Left ventricle myocardium inferior (tissue), 1 donor: ENCODE measurements at places on chromosomes 4 and X. TPM values are rescaled to one million over a fixed set of nuclear protein-coding genes. Genes with fewer than 3 reads are reported as not detected.
A peak's percentile ranks its signal among the peaks of the same experiment; 100 is the strongest.

Gene TMEM156
- not detected for total RNA-seq

Gene MAGEA1
- not detected for total RNA-seq

Gene IL1RAPL2
- total RNA-seq: not detected

Gene MAGEA2
- total RNA-seq: not detected

- DNase-seq: no peak
- no peak overlapping the region for H3K4me3 ChIP-seq
- no peaks in the 10 kb centered on the region for H3K36me3 ChIP-seq
- no peak overlapping the region for H3K27ac ChIP-seq
- peaks cover 29% of the 10 kb centered on the region for H3K4me1 ChIP-seq
Measured at GRCh38 chr4:23232987-23233386, 540.2 kb downstream of the GBA3 start.

GRCh38 chr4:28772066-28772465 is 1911.4 kb downstream of the STIM2 start:
- no peak for DNase-seq
- H3K36me3 ChIP-seq: no peaks in the 10 kb centered on the region
- no peaks in the 10 kb centered on the region for H3K27me3 ChIP-seq
- peak overlapping the region; percentile 42 for H3K27ac ChIP-seq
- no peak overlapping the region for H3K4me3 ChIP-seq

GRCh38 chrX:134661295-134661694 is 3.0 kb upstream of the PLAC1 start:
- DNase-seq: no peak
- H3K4me3 ChIP-seq: no peak overlapping the region
- no peaks in the 10 kb centered on the region for H3K27me3 ChIP-seq

GRCh38 chrX:71191248-71191647 is 31.8 kb upstream of the GJB1 start:
- DNase-seq: no peak
- H3K36me3 ChIP-seq: no peaks in the 10 kb centered on the region
- no peaks in the 10 kb centered on the region for H3K4me1 ChIP-seq
- no peak overlapping the region for H3K4me3 ChIP-seq
- no peak overlapping the region for H3K27ac ChIP-seq
- no peaks in the 10 kb centered on the region for H3K27me3 ChIP-seq

DNA sequence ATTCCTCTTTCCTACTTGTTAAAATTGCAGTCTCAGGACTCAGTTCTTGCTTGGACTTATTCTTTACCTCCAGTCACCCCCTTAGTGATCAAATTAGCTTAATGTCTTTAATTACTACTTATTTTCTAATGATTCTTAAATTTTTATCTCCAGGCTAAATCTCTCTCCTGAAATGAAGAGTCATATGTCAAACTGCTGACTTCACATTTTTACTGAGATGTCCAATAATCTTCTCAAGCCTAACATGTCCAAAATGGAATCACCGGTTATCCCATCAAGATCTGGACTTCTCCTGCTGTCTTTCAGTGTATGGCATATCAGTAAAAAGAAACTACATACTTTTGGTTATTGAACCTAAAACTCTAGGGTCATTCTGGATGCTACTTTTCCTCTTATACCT is 332.3 kb upstream of the HTR2C start:
- no peaks in the 10 kb centered on the region for H3K36me3 ChIP-seq
- no peak for DNase-seq
- H3K27me3 ChIP-seq: no peaks in the 10 kb centered on the region
- H3K4me3 ChIP-seq: no peak overlapping the region
- no peak overlapping the region for H3K27ac ChIP-seq

GRCh38 chr4:102599455-102599854 is 98.3 kb downstream of the NFKB1 start:
- H3K27ac ChIP-seq: no peak overlapping the region
- no peak overlapping the region for H3K4me3 ChIP-seq
- no peaks in the 10 kb centered on the region for H3K27me3 ChIP-seq
- peaks cover 23% of the 10 kb centered on the region for H3K4me1 ChIP-seq

DNA sequence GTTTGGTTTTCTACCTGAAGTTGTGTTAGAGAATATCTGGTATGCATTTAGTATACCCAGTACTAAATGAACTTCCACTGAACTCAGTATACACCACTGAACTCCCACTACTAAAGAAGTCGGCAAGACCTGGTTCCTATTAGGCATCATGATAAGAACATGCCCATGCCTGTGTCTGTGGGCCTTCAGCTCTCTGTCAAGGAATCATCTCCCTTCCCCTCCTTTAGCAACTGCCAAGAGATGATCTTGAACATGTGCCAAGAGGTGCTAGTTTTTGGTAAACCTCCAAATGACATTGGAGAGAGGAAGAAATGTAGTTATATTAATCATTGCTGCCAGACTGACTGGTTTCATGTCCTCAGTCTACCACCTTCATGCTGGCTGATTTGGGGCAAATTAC is 113.2 kb downstream of the ATP10D start:
- no peak overlapping the region for H3K27ac ChIP-seq
- no peaks in the 10 kb centered on the region for H3K27me3 ChIP-seq
- H3K36me3 ChIP-seq: peaks cover 25% of the 10 kb centered on the region
- DNase-seq: no peak
- H3K4me1 ChIP-seq: peaks cover 16% of the 10 kb centered on the region

DNA sequence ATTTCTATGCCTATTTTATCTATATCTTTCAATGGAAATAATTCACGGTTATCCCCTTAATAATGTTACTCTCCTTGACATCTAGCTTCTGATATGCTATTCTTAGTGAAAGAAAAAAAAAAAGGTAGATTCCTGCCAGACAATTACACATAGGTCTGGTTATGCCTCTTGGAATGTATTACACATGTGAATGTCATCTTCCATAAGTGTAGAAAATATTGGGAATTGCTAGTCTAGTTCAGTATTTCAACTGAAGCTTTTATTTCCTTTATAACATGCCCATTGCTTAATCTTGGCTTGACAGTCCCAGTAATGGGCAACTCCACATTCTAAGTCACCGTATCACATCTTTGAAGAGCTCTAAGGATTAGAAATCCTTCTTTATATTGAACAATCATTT is 25.4 kb upstream of the PPP1R2C start:
- H3K4me1 ChIP-seq: no peaks in the 10 kb centered on the region
- no peak overlapping the region for H3K4me3 ChIP-seq
- no peaks in the 10 kb centered on the region for H3K36me3 ChIP-seq
- no peak overlapping the region for H3K27ac ChIP-seq
- DNase-seq: no peak
- H3K27me3 ChIP-seq: no peaks in the 10 kb centered on the region

DNA sequence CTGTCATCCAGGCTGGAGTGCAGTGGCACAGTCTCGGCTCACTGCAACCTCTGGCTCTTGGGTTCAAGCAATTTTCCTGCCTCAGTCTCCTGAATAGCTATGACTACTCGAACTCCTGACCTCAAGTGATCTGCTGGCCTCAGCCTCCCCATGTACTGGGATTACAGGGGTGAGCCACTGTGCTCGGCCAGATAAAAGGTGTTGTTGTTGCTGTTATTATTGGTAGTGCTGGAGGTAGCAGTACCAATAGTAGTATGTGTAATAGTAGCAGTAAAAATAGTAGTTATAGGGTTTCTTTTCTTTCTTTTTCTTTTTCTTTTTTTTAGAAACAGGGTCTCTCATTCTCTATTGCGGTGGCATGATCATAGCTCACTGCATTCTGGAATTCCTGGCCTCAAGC is 592.1 kb downstream of the ARAP2 start:
- H3K27me3 ChIP-seq: no peaks in the 10 kb centered on the region
- H3K4me3 ChIP-seq: no peak overlapping the region
- H3K27ac ChIP-seq: no peak overlapping the region
- H3K4me1 ChIP-seq: no peaks in the 10 kb centered on the region
- no peak for DNase-seq

DNA sequence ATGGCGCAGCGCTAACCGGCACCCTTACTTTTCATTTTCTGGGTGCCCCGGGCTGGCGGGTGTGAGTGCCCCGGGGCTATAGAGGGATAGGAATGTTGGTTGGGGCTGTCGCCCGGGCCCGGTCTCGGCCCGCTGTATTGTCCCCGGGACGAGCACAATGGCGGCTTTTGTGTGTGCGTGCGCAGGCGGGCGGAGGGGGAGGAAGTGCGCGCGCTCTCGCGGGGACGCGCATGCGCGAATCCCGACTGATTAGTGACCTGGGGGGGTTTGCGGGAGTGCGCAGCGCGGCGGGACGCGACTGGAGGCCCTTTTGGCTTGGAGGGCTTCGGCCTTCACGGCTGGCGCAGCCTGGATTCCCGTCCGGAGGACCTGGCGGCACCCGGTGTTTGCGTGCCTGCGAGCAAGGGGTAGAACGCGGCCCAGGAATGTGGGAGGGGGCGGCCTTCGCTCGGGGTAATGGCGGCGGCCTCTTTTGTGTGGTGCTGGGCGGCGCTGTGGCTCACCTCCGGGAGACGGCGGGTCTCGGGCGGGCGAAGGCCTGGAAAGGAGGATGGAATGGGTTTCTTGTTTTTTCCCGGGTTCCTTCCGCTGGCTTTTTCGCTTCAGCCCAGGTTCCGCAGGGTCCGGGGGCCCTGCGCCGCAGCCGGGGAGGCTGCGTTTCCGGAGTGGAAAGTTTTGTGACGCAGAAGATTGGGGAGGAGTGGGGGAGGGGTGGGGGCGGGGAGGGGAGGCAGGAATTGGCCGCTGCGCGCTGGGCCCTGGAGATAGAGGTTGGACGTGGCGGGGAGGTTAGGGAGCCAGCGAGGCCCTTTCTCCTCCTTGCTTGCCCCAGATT is 618 bp downstream of the DDX3X start:
- peak; percentile 81 for DNase-seq
- peaks cover 12% of the 10 kb centered on the region for H3K36me3 ChIP-seq
- H3K27me3 ChIP-seq: no peaks in the 10 kb centered on the region
